ENCODE measurements at places on chromosomes 11 and 22.

DNA sequence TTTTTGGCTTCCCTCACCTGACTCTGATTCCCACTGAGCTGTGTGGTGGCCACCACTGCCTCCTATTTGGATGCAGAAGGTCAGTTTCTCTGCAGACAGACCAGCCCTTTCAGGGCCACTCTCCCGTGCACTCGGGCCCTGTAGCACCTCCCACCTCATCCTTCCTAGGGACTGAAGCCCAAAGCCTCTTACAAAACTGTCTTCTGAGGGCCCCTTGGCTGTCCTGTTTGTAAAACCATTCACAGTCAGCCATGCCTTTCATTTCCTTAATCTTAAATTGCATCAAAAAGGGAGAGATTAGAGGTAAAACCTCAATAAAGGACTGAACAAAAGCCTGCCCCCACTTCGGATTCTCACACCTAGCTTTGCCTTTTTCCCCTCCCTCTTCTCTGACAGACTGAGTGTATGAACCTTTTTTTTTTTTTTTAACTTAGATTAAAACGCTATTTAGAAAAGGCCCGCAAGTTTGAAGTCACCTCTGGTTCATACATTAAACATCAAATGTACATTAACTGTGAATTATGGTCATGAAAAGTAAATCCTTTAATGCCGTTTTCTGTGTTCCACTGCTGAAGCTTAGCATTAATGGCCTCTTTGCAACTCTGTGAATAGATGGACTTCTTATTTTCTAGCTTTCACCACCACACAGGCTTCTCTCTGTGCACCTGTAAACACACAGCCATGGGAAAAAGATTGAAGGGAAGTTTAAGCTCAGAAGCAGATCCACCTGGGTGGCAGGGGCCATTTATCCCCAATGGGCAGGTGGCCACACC lies 247.2 kb upstream of the CADM1 start:
- DNase-seq, result no peak

- DNase-seq, result no peak
Observed at GRCh38 chr11:102812188-102812587, 14.2 kb upstream of the MMP1 start.

GRCh38 chr11:45974806-45975205 lies 52.4 kb downstream of the LARGE2 start:
- no peak for DNase-seq

DNA sequence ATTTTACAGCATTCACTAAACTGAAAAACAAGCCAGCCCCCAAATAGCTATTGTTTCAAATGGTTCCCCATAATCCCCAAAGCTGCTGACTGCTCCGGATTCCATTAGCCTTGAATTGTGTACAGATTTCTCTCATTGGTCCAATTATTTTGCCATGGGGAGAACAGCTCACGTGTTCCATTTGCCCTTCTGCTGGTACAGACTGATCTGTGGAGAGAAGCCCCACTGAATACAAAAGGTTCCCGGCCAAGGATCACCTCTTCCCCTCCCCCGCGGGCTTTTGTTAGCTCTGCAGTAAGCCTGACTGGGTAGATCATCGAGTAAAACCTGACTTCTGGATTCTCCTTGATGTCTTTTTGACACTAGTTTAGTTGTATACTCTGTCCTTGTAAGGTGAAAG lies 9.1 kb upstream of the MAPK8IP1 start:
- no peak for DNase-seq

- no peak for DNase-seq
Observed at GRCh38 chr22:43879901-43880540, 11.8 kb downstream of the PNPLA5 start.

- DNase-seq, result no peak
Observed at GRCh38 chr11:85394283-85394682, 232.9 kb downstream of the DLG2 start.
